ENCODE measurements at places on chromosomes 1 and 21.

- DNase-seq: no peak
Observed at GRCh38 chr1:21667348-21668231, 1.6 kb downstream of the RAP1GAP start.

- peak; percentile 53 for DNase-seq
Observed at GRCh38 chr1:27575840-27576331, 28.1 kb downstream of the AHDC1 start.

GRCh38 chr1:160309571-160309970, 24.6 kb upstream of the PEX19 start:
- no peak for DNase-seq

GRCh38 chr1:13864760-13865159, 164.8 kb downstream of the PRDM2 start:
- no peak for DNase-seq

DNA sequence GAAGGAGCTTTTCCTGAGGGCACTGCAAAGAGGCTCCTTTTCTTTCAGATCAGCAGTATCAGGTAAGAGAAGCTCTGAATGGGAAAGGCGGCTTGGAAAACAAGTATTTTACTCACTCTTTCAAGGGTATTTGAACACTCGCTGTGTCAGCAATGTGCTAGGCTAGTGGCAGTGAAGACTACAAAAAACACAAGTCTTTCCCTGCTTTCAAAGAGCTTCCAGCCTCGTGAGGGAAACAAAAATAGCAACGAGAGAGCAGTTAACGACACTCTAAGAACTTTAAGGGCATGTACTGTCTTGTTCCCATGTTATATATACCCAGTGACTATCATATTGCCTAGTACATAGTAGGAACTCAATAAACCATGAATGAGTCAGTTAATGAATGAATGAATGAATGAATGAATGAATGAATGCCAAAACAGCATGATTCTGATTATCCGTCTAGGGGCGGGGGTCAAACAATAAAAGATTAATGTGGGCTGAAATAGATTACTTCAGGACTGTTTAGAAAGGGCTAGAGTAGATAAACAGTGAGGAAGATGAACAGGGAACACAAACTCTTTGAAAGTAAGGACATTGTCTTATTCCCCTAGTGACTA, 14.2 kb upstream of the MCOLN3 start:
- DNase-seq: no peak

- peak; percentile 13 for DNase-seq
Observed at GRCh38 chr1:171898941-171899340, 57.6 kb downstream of the DNM3 start.

DNA sequence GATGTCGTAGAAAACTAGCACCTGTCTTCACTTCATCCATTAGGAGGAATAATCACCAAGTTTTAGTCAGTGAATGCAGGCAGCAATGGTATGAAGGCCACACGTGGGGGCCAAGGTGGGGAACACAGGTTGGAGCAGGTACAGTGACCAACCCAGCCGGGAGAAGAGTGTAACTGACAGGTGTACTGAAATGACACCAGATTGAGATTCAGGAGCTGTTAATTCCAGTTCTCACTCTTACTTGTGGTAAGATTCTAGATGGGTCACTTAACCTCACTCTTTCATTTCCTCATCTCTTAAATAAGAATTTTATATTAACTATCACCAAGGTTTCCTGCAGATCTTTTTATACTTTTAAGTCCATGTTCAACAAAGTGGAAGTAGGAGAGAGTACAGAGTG, 206.2 kb upstream of the PTBP2 start:
- DNase-seq: no peak

- peak; percentile 28 for DNase-seq
Observed at GRCh38 chr1:176954242-176954641, 210.3 kb downstream of the ASTN1 start.

DNA sequence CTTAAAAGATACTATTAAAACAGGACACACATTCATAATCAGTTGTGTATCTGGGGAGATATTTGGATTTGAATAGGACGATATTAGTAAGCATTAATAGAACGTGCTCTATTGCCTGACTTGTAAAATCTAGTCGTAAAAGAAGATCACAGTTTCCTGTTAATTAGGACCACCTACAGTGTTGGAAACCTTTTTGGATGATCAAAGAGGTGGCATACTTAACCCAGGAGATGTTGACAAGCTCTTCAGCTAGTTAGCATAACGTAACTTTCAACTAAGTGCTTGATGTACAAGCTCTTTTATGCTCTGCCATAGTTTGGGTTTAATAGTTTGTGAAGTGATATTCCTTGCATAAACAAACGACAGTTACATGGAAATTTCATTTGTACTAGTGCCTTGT, 293.3 kb upstream of the NR5A2 start:
- DNase-seq: no peak

- peak; percentile 76 for DNase-seq
Observed at GRCh38 chr1:119286587-119287181, 81.9 kb upstream of the HAO2 start.

GRCh38 chr1:27379564-27380122, 3.5 kb downstream of the CD164L2 start:
- DNase-seq: no peak

- DNase-seq: no peak
Observed at GRCh38 chr1:226920446-226920894, 19.6 kb upstream of the COQ8A start.

- peak; percentile 83 for DNase-seq
Observed at GRCh38 chr1:32413507-32414185, 19.4 kb upstream of the BSDC1 start.

DNA sequence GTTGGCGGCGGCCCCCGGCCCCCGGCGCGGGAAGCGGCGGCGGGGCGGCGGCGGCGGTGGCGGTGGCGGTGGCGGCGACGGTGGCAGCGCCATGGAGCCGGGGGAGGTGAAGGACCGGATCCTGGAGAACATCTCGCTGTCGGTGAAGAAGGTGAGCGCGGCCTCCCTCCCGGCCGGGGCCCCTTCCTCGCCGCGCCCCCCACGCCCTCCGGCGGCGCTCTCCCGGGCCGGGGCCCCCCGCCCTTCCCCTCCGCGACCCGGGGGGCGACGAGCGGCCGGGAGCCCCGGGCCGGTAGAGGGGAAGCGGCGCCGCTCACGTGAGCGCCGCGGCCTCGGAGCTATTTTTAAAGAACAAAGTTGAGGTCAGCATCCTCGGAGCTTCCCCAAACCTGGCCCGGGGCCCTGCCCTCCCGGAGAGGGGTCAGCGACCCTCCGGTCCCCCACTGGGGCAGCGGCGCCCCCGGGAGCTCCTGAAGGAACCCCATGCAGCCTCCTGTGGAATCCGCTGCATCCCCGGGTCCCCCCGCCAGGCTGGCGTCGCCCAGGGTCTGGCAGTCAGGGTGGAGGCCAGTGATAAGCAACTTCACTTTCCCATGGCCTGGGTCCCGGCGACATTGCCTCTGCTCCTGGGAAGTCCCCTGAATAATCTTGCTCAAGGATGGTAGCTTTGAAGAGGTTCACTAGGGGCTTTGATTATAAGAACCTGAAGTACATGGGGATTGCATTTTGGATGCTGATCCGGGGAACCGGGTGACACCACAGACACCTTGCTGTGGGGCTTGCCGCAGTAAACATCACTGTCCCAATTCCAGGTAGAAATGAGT, 560 bp downstream of the PLEKHM2 start:
- peak; percentile 65 for DNase-seq

- DNase-seq: no peak
Observed at GRCh38 chr1:47754221-47754620, 243.0 kb downstream of the TRABD2B start.

GRCh38 chr1:25906644-25907300, 553 bp upstream of the STMN1 start:
- no peak for DNase-seq

- no peak for DNase-seq
Observed at GRCh38 chr1:162136760-162137159, 67.3 kb downstream of the NOS1AP start.

GRCh38 chr1:226953175-226953800, 13.2 kb downstream of the COQ8A start:
- no peak for DNase-seq

DNA sequence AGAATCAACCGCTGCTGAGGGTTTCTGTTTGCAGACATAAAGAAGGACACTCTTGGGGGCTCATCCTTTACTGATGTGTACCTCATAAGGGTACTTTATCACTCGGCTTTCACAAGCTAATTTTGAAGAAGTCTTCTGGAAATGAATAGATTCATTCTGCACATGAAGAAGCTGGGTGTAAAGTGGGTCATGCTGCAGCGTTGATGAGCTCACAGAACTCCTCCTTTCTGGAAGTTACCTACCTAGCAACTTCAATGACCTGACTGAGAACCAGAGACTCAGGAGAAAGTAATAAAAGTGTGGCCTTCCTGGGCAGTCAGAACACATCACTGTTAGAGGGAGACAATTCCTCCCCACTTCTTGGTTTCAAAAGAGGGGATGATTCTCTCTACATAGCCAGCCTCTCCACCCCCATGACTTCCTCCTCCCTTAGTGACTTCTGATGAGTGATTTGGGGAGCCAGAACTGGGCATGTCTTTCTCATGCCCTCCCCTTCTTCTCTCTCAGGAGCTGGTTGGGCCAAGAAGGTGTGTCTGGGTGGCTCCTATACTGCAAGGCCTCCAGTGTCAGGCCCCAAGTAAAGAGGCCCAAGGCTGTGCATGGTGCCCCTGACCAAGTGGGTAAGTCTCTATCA, 27.0 kb downstream of the PCNX2 start:
- DNase-seq: no peak

DNA sequence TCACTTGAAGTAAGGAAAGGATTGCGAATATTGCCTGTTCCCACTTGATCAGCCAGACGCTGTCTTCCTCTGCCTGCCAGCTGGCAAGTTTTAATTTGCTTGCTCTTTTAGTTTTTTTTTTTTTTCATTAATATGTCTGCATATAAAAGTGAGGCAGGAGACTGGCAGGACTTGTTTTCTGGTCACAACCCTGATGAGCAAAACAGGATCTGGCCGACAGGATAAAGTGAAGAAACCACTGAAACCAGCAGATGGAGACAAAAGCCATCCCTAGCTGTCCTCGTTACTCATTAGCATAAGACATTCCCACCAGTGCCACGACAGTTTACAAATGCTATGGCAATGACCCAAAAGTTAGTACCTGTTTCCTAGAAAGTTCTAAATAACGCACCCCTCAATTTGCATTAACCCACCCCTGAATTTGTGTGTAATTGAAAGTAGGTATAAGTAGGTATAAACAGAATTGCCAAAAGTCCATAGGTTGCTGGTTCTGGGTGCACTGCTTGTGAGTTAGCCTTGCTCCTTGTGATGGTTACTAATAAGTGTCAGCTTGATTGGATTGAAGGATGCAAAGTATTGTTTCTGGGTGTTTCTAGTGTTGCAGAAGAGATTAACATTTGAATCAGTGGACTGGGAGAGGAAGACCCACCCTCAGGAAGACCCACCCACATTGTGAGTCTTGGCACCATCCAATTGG, 60.8 kb downstream of the ZNF684 start:
- peak; percentile 62 for DNase-seq

DNA sequence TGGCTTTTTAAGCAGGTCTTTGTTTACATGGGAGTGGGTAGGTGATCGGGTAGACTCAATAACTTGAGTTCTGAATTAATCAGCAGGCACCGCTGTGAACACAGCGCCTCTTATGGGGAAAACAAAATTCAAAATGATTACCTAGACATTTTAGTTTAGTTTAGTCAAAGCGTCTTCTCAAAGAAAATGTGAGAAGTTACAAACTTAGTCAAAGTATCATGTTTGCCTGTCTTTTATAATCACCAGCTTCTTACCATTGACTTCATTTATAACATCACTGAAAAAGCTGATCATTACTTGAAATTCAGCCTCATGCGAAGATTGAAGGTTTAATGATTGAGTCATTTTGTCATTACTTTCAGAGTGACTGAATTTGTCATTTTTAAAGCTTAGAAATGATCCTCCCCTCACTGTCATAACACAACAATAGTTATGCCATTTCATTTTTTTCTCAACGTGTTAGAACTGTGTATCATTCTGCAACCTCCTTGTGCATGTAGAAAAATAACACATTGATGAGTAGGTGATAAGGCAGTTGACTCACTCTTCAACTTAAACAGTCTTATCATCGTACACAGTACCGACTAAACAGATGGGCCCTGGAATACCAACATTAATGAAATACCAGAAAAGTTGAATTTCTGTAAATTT, 188.5 kb downstream of the NFIA start:
- peak; percentile 34 for DNase-seq

DNA sequence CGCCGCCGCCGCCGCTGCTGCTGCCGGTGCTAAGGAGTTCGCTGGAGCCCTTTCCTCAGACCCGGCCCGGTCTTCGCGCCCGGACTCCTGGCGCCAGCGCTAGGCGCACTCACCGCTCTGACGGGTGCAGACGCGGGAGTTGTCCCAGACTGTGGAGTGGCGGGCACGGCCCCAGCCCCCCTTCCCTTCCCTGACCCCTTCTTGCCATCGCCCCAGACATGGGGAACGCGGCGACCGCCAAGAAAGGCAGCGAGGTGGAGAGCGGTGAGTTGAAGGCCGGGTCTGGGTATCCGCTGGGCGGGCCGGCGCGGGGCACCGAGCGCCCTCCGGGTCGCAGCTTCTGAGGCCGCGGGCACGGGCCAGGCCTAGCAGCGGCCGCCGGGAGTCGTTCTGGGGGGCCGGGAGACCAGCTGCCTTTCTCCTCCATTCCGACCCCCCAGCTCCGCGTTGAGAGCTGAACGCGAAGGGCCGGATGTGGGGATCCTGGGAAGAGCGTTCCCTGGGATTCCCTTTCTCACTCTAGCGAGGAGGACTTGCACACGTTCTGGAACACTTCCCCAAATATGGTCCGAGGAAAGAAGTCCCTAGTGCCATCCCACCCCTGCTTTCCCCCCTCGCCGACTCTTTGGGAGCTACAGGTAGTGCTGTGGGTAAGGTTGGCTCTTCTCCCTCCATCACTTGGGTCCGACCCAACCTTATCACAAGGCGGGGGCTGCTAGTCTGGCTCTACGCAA, 65.8 kb upstream of the PRKACB start:
- DNase-seq: peak; percentile 41

- DNase-seq: no peak
Observed at GRCh38 chr1:165628147-165628822, 2.7 kb upstream of the MGST3 start.

- no peak for DNase-seq
Observed at GRCh38 chr21:17542371-17543011, 29.6 kb downstream of the CXADR start.

GRCh38 chr1:156747742-156748669, 3.5 kb downstream of the HDGF start:
- no peak for DNase-seq

- DNase-seq: no peak
Observed at GRCh38 chr1:86537928-86538695, 8.8 kb upstream of the CLCA4 start.

- no peak for DNase-seq
Observed at GRCh38 chr1:211174375-211174774, 40.4 kb upstream of the KCNH1 start.

All from HEK293T (cell line).